ENCODE measurements at places on chromosomes 12 and 14.

DNA sequence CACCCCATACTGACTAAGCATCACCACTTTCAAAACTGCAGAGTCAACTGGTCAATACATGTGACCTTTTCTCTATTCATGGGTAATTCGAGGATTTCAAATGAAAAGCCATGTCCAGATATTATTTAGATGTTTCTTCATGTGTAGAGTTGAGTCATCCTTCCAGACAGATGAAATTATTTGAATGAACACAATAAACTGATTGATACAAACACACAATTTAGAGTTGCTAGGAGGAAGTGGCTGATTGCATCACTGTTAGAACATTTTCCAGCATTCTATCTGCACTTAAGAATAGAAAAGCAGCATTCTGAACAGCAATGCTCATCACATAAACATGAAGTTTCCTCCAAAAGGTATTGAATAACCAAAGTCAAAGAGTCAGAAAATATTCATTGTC is 273.5 kb upstream of the SOX5 start:
- no peak for DNase-seq

- no peak for DNase-seq
These were observed 132.0 kb upstream of the CCND2 start for GRCh38 chr12:4141348-4142270.

DNA sequence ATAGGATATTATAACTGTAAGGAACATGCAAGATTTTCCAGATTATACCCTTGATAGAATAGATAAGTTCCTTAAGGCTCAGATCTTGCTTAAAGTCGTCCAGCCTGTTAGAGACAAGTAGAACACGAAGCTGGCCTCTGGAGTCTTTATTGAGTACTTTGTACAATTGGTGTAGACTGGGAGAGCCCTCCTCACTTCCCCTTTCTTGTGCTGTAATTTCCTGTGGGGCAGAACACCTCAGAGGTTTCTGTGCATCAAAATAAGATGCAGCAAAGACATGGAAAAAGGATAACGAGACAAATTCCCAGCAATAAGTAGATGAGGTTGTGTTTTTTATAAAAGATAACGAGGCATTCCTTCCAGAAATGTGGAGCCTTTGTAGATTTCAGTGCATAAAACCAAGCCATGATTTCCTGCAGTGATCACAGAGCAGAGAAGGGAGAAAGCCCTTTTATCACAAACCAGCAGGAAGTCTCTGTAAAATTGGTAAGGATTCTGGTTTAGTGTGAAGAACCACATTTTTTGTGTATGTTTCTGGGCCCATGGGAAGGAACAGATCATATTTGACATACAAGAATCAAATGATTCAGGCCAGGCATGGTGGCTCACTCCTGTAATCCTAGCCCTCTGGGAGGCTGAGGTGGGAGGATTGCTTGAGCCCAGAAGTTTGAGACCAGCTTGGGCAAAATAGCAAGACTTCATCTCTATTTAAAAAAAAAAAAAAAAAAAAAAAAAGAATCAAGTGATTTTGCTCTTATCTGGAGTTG is 18.0 kb downstream of the GPRC5A start:
- DNase-seq, result no peak

DNA sequence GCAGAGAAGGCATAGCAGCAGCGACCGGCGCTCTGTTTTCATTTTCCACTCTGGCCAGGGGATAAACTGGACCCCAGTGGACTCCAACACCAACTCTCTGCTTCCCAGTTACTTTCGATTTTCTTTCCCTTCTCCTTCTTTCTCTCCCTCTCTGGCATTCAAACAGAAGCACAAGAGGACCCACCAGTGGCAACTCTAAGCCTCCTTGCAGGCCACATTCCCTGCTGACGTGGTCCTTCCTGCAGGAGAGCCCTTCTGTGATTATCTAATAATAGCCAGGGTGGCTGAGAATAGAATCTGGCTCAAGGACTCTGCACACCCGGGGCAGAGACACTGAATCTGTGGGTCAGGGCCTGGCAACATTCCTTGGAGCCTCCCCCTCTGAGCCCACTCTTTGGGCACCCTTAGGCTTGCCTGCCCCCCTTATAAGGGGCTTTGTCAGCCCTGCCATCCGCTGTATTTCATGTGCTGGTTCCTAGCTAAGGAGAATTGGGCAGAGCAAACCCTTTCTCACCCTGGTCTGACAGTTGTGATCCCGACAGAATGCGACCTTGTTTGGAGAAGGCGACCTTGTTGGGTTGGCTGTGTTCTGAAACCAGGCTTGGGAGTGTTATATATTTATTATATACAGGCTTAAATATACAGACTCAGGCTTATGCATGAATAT is 8.2 kb upstream of the HOXC6 start:
- no peak for DNase-seq

- DNase-seq, result no peak
These were observed 439 bp upstream of the TNFRSF1A start for GRCh38 chr12:6342140-6342889.

DNA sequence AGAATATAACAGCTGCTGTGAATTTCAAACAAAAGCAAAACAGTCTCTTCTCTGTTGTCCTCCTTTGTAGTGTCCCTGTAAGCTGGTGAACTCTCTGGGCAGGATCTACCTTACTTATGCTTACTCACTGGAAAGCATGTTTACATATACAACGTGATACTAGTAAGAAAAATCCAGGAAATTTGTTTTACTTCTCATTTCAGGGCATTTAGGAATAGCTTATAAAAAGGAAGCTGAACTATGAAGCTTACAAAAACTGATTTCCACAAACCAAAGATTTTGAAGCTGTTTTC is 311.0 kb downstream of the NOVA1 start:
- no peak for DNase-seq

DNA sequence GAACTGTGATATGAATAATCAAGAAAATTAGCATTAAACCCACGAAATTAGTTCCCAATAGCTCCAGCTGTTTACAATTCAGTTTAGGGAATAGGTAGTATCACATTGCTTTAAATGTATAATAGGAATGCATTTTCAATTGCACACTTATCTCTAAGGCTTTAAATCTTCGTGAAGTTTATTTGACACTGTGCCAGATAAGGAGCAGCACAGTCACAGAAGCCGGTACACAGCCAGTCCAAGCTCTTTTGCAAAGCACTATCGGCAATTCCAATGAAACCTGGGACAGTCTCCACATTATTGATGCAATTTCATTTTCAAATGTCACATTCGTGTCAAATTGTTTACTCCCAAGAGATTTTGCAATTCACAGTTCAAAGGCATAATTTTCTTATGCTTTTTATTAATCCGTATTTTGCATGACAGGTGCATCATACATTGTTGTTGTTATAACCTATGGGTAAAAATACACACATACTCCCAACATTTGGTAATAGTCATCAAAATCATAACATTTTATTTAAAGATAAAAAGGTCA is 602.8 kb downstream of the RPS29 start:
- no peak for DNase-seq
